ENCODE measurements at places on chromosomes 12 and 14. TPM values are rescaled to one million over a fixed set of nuclear protein-coding genes. Genes with fewer than 3 reads are reported as not detected.

Gene PPP1R36
- total RNA-seq, result 0.28 TPM

Gene IL25
- total RNA-seq, result not detected

DNA sequence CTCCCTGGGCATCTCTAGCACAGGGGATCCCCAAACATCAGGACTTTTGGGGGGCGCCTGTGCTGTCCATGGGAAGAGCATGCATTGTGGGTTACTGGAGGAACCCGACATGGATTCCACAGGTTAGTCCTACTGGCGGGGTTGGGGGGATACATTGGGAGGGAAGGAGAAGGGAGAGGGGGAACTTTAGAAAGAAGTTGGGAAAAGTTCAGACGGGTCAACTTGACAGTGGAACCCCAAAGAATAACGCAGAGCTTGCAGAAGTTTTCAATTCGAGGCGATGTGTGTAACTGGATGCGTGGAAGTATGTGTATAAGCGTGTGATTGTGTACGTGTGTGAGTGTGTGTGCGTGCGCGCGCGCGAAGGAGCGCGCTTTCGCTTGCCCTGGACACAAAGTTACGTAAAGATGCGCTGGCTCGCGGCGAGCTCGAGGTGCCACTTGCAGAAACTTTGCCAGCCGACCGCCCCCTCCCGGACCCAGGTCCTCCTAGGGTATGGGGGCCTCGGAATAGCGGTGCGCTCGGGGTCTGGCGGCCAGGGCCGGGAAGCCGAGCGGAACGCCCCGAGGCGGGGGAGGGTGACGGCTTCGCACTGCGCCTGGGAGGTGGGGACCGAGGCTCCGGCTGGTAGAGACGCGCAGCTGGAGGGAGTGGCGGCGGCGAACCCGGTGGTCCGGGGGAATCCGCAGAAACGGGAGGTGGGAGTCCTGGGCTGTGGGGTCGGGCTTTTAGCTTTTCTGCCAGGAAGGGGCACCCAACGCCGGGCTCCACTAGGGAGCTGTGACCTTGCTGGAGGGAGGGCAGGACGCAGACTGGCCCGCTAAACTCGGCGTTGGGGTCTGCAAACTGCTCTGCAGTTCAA lies 669 bp downstream of the RFX4 start:
- peaks cover 86% of the 10 kb centered on the region for H3K27me3 ChIP-seq
- H3K36me3 ChIP-seq, result no peaks in the 10 kb centered on the region
- H3K4me1 ChIP-seq, result no peaks in the 10 kb centered on the region
- no peak overlapping the region for H3K4me3 ChIP-seq
- no peak overlapping the region for H3K27ac ChIP-seq

GRCh38 chr12:110896559-110896958 lies 23.8 kb downstream of the MYL2 start:
- no peak overlapping the region for H3K27ac ChIP-seq
- H3K4me1 ChIP-seq, result no peaks in the 10 kb centered on the region
- no peak for DNase-seq
- no peak overlapping the region for H3K4me3 ChIP-seq
- H3K36me3 ChIP-seq, result no peaks in the 10 kb centered on the region

DNA sequence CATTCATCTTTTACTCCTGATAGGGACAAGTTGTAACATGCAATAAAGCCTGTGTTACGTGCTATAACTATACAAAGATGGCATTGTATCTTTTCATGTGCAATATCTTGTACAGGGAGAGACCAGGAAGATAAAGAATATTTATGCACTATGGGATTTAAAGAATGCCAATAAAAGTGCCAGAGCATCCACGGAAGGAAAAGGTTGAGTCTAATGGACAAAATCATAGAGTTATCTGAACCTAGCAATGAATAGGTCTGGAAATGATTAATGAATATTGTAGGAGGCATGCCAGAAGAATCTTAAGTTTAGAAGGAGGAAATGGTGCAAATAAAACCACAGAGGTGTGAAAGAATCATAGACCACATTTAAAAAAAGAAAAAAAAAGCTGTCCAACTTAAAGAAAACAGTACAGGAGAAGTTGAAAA lies 263.9 kb downstream of the KCNC2 start:
- no peak overlapping the region for H3K27ac ChIP-seq
- no peak overlapping the region for H3K4me3 ChIP-seq
- no peak for DNase-seq
- H3K27me3 ChIP-seq, result no peaks in the 10 kb centered on the region
- no peaks in the 10 kb centered on the region for H3K4me1 ChIP-seq

- peak overlapping the region; percentile 93 for H3K27ac ChIP-seq
- peaks cover 37% of the 10 kb centered on the region for H3K4me1 ChIP-seq
- no peaks in the 10 kb centered on the region for H3K27me3 ChIP-seq
These were observed 140.1 kb upstream of the HIF1A start for GRCh38 chr14:61555056-61555838.

DNA sequence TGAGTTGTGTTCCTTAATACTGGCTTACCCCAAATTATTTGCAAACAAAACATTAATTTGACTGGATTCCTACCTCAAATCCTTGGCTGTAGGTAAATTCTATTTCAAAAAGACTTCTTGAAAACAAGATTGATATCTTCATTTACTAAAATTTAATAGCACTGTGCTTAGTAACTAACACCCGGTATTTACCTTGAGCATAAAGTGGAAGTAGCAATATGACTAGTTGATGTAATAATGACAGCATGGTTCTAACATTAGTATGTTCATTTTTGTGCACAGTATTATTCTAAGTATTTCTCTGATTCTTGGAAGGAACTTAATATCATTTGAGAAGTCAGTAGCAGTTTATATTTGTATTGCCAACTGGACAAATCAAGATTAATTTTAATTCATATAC lies 96.8 kb downstream of the PPHLN1 start:
- H3K4me3 ChIP-seq, result no peak overlapping the region
- H3K4me1 ChIP-seq, result peaks cover 4% of the 10 kb centered on the region
- H3K27me3 ChIP-seq, result no peaks in the 10 kb centered on the region
- H3K27ac ChIP-seq, result no peak overlapping the region
- no peak for DNase-seq

Data from IMR-90 (cell line).